ENCODE measurements at places on chromosomes 2 and 18.

DNA sequence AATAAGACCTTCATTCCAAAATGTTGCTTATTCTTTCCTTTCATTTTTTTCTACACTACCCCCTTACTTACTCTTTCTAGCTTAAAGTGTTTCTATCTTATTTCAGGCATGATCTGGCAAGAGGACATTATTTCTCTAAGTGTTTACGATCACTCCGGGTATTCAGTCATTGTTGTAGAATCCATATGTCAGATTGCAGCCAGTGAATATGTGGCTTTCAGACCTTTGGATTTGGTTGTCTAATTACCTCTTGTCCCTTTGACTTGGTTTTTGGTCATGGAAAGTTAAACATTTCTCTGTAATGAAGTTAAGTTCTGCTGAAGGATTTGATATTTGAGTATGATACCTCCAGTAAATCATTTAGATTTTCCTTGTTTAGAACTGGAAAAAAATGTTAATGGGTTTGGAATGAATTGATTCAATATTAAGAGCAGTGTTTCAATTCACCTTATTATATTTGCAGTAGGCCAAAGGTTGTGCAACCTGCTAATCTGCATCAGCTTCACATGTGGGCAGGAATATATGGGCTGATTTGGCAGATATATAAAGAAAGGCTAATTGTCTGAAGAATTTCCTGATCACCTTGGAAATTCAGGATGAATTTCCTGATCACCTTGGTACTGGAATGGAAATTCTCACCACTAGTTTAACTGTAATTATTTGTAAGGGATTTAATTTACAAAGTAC, 154.9 kb downstream of the PRPF40A start:
- no peak for DNase-seq

- no peak for DNase-seq
Measured at GRCh38 chr18:77894060-77894459, 644.4 kb downstream of the GALR1 start.

DNA sequence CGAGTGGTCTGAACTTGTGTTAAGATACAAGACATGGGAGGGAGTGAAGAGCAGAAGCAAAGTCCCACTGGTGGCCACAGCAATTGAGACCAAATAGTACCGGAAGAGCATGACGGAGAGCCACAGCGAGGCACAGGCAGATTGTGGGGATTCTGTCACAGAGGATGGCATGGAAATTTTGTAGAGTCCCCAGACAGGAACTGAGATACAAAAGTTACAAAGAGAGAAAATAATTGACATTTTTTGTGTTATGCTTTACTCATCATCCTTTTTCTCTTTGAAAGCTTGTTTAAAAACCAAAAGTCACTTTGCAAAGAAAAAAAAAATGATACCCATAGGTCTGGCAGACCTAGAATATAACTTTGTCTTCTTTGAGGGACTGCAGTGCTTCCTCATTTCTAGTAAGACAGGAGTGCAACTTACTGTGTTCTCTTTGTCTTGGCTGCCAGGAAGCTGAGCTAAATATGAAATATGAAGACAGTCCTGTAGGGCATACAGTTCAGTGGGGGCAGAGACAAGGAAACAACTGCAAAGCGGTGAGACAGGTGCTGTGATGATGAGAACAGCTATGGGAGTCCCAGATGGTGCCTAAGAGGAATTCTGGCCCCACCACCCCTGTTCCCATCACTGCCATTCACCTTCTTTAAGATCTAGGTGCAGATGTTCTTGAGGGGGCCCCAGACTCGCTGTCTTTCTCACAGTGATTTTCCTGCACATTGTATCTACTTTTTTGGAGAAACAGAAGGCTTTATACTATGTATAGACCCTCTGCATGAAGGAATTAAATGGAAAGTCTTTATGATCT, 5.2 kb downstream of the ARHGAP25 start:
- DNase-seq: peak; percentile 82

GRCh38 chr2:229539628-229540027, 174.7 kb downstream of the DNER start:
- DNase-seq: no peak

- DNase-seq: no peak
Measured at GRCh38 chr2:42191285-42192009, 22.3 kb downstream of the EML4 start.

DNA sequence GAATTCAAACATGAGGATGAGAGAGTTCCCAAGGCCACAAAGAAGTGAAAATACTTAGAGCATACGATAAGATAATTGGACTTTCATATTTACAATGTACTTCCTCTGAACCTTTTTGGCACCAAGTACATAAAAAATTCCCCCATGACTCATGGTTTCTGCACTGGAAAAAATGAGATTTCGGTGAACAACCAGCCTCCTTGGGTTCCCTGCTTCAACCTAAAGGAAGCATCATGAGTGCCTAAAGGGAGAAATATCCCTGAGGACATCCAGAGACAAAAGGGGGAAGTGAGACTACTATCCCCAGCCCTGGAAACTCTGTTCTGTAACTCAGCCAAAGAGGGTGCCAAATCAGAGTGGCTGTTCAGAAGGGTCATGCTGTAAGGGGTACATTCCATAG, 562.7 kb upstream of the SLC39A10 start:
- no peak for DNase-seq

Data from Kasumi-1 (cell line).